ENCODE measurements at places on chromosomes 3 and 15.
A peak's percentile ranks its signal among the peaks of the same experiment; 100 is the strongest.

- DNase-seq = no peak
Measured at GRCh38 chr3:111594781-111595180, 365 bp downstream of the ZBED2 start.

DNA sequence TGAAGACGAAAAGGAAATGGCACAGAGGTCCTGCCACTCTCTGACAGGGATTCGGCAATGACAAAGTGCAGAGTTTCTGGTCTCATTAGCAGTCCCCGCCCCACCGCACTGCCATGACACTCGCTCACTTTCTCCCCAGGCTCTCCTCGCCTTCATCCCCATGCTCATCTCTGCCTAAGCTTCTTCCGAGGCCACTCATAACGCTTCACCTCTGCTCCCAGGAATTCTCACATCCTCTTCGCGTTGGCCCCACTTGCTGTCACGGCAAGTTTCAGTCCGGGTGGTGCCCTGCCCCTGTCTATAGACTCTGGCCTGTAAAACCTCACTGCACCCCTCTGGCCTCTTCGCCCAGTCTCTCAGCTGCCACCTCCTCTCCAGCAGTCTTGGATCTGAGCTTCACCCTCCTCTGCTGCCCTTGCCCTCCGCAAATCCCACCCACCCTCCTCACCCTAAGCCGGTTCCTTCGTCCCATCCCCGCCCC lies 654 bp downstream of the RUBCN start:
- DNase-seq = peak; percentile 68

DNA sequence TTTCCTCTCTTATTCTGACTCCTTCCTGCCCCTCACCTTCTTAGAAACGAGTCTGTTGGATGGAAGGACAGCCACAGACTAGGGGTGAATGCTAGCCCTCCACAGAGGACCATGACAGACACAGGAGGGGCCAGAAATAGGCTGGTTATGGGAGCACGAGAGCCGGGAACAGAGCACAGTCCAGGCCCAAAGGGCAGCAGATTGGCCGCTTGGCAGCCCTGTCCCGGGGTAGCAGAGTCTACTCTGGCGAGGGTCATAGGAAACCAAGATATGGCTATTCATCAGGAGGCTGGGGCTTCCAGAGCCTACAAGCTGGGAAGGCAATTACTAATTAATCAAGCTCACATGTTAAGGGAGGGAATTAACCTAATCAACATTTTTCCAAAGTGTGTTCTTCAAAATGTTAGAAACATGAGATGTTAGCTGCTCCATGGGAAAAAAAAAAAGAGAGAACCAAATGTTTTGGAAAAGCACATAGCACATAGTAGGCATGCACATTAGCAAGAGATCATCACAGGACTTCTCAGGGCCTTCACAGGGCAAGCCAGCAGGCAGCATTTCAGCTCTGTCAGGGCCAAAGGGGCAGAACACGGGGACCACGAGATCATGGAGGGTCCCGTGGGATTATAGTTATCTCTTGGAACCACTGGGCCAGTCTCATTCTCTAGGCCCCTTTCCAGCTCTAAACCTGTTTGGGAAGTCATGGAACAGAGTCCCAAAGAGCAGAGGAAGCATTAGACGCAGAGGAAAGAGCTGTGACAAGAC lies 13.3 kb downstream of the SEMA3G start:
- DNase-seq = no peak

GRCh38 chr3:12486916-12487315 lies 2.6 kb downstream of the TSEN2 start:
- DNase-seq = no peak

DNA sequence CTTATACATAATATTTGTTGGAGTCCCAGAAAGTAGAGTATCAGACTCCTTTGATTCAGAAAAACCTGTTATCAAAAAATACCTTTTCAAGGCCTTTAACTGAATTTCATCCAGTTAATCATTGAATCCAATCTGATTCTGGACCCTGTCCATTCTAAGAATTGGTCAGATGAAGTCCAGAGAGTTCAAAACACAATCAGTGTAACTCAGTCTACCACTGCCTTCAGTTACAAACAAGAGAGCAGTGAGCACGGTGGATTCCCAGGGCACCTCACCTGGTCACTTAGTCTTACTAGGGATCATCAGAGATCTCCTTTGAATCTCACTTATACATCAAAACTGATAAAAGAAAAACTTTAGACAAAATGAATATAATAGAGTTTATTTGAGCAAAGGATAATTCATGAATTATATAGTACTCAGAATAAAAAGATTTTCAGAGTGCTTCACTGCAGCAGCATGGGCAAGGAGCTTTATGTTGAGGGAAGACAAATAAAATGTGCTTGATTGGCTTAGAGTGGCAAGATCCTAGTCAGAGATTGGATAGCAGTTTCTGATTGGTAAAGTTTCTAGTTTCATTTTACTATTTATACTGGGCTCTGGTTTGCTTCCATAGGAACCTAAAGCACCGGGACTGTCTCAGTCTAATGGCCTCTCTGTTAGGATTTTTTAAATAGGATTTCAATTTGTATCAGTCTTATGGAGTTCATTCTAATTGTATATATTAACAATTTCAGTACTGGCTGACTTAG lies 474.9 kb upstream of the GOLIM4 start:
- DNase-seq = no peak

- no peak for DNase-seq
Measured at GRCh38 chr15:35838424-35839111, 292.6 kb upstream of the DPH6 start.

- peak; percentile 60 for DNase-seq
Measured at GRCh38 chr15:84976746-84977345, 4.8 kb upstream of the PDE8A start.

- no peak for DNase-seq
Measured at GRCh38 chr3:112579232-112579631, 17.4 kb downstream of the SLC35A5 start.

DNA sequence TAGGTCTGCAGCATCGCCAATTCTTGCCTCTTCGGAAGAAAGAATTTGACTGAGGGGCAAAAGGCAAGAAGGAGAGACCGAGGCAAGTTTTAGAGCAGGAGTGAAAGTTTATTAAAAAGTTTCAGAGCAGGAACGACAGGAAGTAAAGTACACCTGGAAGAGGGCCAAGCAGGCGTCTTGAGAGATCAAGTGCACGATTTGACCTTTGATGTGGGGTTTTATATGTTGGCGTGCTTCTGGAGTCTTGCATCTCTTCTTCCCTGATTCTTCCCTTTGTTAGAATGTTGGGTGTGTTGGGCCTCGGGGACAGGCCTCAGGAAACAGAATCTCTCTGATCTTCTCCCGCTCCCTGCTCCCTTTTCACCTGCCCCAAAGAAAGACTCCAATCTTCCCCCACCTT lies 40.6 kb upstream of the FLNB start:
- DNase-seq = no peak

- DNase-seq = no peak
Measured at GRCh38 chr15:68984586-68984985, 29.9 kb upstream of the NOX5 start.

- DNase-seq = no peak
Measured at GRCh38 chr15:99037646-99038045, 30.1 kb upstream of the PGPEP1L start.

DNA sequence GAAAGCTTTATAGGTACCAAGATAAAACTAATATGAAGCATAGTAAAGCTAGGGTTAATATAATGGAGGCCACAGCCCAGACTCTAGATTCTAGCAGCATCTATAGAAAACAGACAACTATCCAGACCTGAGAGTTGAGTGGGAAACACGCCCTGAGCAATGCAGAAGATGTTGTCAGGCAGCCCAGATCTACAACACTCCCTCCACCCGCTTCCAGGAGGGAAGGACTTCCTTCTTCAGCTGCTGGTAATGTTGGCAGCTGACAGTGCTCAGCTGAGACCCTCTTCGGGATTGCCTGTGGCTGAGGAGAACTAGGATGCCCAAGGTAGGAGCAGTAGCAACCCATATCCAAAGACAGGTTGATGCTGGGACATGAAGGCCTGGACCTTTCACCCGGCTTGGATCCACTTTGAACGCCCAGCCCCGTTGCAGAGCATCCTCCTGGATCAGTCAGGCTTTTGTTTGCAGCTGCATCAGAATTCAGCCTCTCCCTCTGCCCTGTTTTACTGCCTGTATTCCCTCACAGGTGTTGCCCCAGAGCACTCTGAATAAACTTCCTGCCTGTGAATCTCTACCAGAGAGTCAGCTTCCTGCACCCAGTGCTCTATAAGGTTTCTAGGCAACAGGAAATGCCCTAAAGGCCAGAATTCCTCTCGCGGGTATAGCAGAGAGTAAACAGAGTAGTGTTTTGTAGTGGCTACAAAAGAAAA lies 174.7 kb upstream of the IL12A start:
- DNase-seq = no peak

DNA sequence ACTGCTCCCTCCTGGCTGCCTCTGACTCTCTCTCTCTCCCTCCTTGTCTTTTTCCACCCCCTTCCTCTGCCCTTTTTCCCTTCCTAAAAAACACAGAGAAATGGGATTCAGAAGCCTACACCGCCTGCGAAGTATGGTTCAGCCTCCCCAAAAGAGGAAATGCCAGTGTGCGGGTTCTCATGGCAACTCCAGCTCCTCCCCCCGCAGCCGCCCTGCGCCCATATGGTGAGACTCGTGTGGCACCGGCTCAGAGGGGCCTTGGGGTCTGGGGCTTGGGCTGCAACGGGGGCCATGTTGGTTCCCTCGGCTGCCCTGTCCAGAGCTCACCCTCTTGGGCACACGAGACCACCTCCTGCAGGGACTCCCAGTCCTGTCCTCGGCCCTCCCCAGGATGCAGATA lies 23.6 kb upstream of the LINGO1 start:
- DNase-seq = no peak

- DNase-seq = no peak
Measured at GRCh38 chr3:160401291-160402095, 2.0 kb downstream of the SMC4 start.
